Activated naive CD4-positive, alpha-beta T cell treated with anti-CD3 and anti-CD28 coated beads, Interleukin-2, amount 10 ng/mL, durations not matched to agents 7 days and 5 days (primary cell): ENCODE measurements at places on chromosomes 11 and 22.

DNA sequence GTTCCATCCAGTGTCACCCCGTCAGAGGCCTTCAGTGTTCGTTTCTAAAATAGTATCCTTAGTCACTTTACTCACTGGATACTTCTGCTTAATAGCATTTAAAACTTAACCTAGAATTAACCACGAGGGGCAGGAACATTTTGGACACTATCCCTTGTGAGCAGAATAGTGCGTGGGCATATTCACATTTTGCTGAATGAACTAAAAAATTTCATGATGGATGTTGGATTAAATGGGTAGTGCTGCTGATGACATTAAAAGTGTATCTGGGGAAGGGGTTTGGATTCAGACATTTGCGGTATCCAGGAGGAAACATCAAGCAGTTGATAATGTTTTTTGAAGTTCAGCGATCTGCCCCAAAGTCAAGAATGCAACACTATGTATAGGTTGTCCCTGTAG lies 750 bp upstream of the NAT10 start:
- no peak for DNase-seq

GRCh38 chr22:28903080-28903479 lies 19.7 kb downstream of the ZNRF3 start:
- DNase-seq: no peak

- no peak for DNase-seq
Measured at GRCh38 chr11:31932879-31933278, 121.8 kb upstream of the PAX6 start.

GRCh38 chr22:39900306-39901227 lies at the start of gene GRAP2:
TSS of gene GRAP2 (plus strand) at chr22:39901084. CDS start at chr22:39947107, 46,023 bp downstream.
- peak; percentile 85 for DNase-seq

GRCh38 chr11:3135481-3136440 lies 29.3 kb downstream of the OSBPL5 start:
- DNase-seq: peak; percentile 18

DNA sequence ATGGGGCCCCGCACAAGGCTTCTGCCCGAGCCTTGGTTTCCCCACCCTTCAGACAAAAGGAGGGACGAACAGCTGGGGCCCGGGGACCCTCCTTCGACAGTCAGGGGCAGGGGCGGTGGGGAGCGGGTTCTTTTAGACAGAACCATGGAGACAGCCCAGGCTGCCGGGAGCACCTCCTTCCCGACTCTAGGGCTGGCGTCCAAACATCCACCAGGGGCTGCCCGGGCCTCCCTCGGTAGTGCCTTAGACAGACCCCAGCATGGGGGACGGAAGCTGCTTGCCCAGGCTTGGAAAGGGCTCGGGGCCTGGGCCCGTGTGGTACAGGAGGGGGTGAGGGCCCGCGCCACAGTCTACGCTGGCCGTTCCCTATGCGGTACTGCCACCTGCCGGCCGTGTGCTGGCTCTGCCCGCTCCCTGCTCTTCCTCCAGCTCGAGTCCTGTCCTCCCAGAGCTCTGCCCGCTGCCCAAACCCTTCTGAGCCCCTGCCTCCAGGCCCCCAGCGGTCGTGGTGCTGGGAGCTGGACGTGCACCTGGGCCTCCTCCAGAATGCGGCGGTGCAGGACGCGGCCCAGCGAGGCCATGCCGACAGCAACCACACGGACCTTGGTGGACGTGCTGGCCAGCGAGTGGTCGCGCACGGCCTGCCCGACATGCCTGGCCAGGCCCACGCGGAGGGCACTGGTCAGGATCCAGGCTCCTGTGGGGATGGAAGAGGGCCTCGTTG lies 20.1 kb downstream of the TSSC4 start:
- peak; percentile 80 for DNase-seq

DNA sequence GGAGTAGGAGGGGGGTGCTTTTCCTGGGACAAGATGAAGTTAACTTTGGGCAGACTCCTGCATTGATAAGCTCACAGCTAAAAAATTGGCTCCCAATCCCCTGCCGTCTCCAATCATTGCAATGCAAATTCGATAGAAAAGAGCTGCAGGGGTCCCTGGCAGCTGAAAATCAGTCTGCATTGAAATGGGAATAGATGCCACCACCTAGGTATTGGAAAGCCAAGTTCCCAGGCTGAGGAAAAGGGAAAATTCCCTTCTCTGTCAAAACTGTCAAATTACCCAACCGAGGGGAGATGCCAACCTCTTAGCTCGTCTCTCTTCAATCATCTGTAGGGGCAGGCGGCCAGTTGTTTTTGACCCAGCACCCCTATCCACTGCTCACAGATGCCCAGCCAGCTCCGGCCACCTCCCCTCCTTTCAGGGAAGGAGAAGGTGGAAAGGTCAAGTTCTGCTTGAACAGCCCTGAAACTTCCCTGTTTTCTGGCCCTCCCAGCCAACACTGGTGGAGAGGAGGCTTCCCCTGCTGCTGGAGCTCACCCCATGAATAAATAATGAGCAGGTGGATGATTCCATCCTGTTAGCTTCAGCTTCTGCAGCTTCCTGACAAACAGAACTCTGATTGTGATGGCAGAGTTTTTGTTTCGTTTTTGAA lies 916.3 kb downstream of the TBC1D22A start:
- no peak for DNase-seq

GRCh38 chr11:31798554-31799434 lies 12.3 kb downstream of the PAX6 start:
- no peak for DNase-seq

GRCh38 chr11:119166368-119167076 lies 2.0 kb upstream of the NLRX1 start:
- no peak for DNase-seq

- no peak for DNase-seq
Measured at GRCh38 chr11:75100314-75100713, 3.6 kb upstream of the OR2AT4 start.

- DNase-seq: no peak
Measured at GRCh38 chr11:30938171-30938570, 352.0 kb upstream of the MPPED2 start.

DNA sequence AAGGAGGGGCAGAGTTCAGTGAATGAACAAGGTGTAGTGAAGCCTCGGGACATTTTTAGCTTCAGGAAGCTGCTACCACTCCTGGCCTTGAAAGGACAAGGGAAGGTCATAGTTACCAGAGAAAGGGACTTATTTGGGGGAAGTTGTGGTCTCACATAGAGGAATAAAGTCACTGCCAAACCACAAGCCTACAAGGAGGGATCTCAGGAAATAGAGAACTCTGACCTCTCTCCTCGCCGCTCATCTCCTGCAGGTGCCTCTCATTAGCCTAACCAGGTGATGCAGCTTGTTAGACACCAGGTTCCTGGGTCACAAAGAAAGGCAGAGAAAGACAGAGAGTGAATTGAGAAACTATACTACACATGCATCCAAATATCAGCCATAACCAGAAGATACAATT lies 14.3 kb upstream of the TOLLIP start:
- DNase-seq: no peak

- DNase-seq: no peak
Measured at GRCh38 chr11:129840236-129840635, 24.6 kb downstream of the TMEM45B start.

DNA sequence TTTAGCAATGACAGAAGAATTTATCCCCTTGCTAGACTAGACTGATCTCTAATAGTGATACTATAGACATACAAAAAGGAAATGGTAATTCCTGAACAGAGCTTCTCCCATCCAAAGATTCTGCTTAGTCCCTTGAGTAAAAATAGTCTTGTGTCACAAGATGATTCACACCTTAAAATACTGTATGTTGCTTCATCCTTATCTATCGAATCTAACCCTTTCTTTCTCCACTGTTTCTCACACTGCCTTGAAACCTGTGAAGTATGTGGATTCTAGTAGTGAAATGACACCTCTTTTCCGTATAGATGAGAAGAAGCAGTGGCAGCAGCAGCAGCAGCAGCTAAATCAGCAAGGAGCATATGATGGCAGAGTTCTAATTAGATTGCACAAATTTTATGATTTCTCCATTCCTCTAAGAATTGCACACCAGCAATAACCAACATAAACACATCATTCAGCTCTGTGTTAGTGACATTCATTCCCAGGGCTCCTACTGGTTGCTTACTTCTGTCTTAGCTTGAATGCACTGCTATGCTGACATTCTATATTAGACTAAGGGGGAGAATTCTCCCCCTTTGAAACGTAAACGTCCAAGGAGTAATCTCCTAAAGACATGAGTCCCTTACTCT lies 14.6 kb downstream of the KCNA4 start:
- no peak for DNase-seq

DNA sequence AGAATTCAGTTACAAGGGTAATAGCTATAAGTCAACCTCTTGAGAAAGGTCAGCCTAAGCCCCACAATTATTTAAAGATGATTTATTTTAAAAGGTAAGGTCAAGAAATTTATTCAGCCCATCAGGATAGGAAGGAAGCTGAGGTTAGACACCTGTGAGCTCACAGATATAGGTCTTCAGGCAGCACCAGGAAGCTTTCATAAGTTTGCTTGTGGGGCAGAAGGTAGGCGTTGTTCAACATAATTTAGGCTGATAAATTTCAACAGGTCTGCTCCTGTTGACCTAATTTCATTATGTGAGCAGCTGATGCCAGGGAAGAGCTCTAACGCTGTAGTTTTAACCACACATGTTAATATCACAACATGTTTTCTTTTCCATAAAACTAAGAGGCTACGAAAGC lies 118.1 kb upstream of the APOA1 start:
- no peak for DNase-seq
